ENCODE measurements at places on chromosomes 3 and 15.

DNA sequence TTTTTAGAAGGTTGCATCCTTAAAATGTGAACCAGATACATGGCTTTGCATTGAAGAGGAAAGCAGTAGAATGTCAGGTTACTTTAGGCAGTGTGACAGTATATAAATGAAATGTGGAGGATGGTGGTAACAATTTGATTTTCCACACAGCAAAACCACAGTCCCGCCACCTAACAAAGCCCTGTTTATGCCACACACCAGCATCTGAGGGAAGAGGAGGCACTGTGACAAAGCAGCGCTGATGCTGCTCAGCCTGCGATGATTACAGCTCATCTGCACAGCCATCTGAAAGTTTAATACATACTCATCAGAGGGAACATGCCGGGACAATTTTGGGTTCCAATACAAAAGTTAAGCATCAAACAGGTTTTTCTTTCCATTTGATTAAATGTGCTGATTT is 8.9 kb downstream of the RNF7 start:
- no peak for DNase-seq

DNA sequence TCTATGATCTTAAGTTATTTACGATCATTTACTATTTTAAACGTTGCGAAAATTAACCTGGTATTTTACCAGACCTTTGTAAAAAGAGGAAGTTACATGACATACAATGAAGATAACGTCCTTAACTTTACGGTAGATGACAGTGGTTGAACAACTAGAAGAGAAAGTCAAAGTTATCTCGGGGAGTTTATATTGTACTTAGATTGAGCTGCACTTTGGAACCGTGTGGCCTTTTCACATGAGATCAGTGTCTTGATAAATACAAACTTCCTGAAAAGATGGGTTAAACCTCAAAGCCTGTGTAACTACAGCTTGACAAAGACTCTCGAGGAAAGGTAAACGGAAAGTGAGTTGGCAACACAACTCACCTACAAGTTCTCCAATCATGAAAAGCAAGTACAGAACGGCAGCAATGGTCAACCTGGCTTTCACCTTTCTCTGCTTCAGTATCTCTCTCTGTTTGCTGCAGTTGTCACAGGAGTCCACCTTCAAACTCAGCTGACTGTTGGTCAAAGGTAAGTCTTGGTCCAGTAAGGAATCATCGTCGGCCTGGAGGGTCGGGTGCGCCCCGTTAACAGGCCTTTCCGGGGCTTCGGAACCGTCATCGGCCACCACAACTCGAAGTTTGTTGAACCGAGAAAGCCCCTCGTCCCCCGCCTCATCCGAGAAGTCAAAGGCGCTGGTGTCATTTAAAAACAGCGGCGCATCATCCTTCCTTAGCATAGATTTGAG is 793 bp downstream of the SLC30A4 start:
- peak; percentile 9 for DNase-seq

DNA sequence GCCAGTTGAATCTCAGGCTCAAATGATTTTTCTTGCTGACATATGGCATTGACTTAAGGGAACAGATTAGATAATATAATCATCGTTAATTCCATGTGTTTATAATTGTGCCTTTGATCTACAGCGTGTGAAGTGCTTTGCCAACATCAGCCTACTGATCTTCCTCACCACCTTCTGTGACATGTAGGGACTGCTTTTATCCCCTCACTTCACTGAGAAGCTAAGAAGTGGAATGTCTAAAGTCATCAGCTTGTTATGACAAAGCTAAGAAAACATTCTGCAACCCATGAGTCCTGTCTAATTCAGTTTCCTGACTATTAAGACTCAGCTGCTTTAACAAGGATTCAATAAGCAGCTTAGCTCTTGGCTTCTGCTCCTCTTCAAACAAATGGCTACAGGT is 106.0 kb downstream of the MYH15 start:
- DNase-seq: no peak

DNA sequence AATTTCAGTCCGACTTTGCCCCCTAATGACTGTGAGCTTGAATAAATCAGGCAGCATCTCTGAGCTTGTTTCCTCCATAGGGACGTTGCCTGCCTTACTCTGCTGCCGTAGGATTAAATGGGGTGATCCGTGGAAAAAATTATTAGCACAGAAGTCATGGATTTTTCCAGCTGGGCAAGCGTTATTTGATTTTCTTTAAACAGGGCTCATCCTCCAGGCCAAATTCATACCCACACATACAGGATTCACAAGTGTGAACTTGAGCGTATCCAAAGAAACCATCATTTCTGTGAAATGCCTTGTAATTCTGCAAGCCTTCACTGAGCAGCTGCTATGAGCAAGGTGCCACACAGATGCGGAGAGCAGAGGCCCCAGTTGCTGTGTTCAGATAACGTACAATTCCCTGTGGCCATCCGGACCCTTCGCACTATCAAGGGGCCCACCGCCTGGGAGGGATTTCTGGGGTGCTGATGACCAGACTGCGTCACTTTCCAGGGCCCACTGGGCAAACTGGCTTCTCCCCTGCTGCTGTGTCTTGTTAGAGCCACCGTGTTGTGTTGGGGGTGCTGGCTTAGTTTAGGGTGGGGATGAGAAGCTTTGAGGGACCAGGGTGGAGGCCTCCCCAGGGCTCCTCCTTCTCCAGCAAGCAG is 61.4 kb downstream of the MGLL start:
- DNase-seq: no peak

GRCh38 chr15:80836223-80836622 is 57.1 kb downstream of the CEMIP start:
- DNase-seq: no peak

DNA sequence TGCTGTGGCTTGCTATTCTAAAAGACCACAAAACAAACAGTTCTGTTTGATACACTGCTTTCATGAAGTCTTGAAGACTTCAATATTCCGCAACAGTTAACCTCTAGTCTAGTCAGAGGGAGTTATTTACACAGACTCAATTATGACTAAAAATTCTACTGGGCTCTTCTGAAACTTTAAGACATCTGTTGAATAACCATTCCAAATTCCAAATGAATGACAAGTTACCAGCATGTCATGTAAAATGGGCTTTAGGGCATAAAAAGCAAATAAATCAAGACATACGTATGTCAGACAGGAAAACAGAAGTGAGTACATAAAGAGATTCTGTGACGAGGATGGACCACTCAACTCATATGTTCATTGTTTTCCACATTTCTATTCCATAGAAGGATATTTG is 93.9 kb downstream of the PLOD2 start:
- DNase-seq: no peak

- no peak for DNase-seq
Observed at GRCh38 chr3:181756645-181757297, 45.0 kb downstream of the SOX2 start.

GRCh38 chr3:140933552-140933951 is 8.1 kb upstream of the SLC25A36 start:
- DNase-seq: no peak

- no peak for DNase-seq
Observed at GRCh38 chr3:12483872-12484197, 445 bp upstream of the TSEN2 start.

GRCh38 chr15:39250001-39250400 is 330.9 kb upstream of the THBS1 start:
- DNase-seq: no peak

DNA sequence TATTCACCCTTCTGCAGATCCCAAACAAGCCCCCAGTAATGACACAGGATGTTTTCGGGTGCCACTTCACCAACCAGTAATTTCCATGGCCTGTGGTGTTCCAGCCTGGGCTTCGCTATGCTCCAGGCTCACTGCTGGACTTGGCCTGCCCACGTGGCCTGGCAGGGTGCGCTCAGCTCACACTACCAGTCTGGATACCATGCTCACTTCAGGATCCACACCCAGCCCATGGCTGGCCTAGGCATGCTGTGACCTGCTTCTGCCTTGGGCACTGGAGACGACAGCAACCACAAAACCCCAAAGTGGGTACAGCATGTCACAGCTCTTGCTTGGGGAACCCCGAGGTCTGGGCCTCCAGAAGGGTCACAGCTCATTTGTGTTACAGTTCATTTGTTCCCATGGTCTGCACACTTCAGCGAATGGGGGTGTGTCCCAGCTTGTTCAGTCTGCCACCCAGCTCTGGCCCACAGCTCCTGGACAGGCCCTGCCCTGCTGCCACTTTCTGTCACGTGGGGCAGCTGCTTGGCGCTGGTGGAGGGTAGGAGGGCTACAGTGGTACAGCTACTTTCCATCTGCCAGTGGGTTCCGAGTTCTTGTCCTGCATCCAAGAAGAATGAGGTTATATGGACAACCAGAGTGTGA is 650.8 kb downstream of the MCTP2 start:
- no peak for DNase-seq

- DNase-seq: no peak
Observed at GRCh38 chr3:46693892-46694226, 380 bp upstream of the ALS2CL start.

DNA sequence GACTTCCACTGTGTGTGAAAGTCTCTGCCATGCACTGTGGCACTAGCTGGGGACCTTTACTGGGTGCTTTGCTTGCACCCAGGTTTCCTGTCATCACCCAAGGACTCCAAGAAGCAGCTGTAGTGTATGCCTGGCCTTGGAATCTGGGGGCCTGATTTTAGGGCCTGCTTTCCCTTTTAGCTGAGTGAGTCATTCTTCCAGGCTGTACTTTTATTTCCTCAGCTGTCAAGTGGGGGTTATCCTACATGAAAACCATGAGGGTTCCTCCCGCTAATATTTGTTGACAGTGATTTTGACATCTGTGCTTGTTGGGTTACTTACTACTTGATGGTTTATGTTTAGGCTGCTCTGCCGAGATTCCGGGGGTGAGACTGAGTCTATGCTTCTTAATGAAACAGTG is 18.5 kb downstream of the GORASP1 start:
- no peak for DNase-seq

GRCh38 chr3:170178651-170179050 is 2.9 kb downstream of the PHC3 start:
- no peak for DNase-seq

DNA sequence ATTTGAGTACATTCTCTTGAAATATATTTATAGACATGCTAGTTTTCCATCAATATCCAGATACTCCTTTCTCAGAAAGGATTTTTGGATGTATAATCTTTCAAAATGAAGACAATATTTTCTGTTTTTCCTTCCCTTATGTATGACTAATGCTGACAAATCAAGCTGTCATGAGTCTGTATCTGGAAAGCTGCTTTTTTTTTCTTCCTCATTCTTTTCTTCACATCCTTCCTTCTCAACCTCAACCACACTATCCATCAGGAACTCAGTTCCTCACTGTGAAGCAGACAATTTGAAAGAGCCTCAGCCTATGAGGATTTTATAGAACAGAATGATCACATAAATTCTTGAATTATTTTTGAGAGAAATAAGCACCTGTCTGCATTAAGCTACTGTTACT is 335.9 kb upstream of the EPHA6 start:
- peak; percentile 13 for DNase-seq

DNA sequence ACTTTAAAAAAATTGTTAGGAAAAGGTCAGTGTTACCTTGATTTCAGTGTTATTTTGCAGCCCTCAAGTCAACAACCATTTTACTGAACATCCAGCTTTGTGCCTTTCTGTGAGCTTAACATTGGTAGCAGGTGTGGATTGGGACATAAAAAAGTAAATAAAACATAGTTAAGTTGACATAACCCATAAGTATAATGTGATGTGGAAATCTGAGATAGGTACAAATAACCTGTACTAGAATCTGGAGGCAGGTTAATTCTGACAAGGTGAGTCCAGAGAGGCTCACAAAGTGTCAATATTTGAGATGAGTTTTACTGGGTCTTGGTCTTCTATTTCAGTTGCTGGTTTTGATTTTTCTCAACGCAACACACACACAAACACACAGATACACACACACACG is 151.3 kb downstream of the LPP start:
- DNase-seq: no peak

DNA sequence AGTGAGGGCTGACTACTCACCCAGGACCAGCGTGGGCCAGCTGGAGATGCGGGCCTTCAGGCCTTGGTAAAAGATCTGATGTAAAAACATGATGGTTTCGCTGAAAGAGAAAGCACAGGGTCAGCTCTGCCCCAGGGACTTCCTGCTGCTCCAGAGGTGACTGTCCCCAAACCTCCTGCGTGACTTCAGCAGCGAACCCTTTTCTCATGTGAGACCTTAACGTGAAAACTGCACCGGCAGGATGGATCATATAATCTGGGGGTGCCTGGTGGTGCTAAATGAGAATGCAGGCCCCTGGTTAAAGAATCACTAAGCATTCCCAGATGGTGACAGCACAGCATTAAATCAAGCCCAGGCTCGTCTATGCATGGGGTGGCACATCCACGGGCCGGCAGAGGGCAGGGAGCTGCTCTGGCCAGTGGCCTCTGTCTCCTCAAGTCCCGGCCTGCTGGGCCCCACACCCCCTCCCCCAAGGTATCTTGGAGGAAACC is 55.4 kb downstream of the RASGRF1 start:
- no peak for DNase-seq

DNA sequence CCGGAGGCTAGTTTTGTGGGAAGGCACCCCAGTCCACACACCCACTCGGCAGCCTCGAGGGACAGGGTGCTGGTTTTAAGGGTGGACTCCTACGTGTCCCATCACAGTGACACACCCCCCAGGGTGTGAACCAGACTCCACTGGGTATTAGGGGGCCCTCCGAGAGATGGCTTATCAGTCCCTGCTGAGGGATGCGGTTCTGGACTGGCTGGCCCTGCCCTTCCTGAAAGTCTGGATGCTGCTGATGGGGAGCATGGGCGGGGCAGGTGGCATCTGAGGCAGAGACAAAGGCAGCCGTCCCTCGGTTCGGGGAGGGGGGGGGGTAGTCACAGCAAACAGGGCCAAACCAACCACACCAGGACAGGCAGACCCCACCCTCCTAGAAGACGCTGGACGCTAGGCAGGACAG is 939 bp upstream of the ULK3 start:
- DNase-seq: no peak

GRCh38 chr3:17140670-17141505 is 256.1 kb downstream of the PLCL2 start:
- no peak for DNase-seq

DNA sequence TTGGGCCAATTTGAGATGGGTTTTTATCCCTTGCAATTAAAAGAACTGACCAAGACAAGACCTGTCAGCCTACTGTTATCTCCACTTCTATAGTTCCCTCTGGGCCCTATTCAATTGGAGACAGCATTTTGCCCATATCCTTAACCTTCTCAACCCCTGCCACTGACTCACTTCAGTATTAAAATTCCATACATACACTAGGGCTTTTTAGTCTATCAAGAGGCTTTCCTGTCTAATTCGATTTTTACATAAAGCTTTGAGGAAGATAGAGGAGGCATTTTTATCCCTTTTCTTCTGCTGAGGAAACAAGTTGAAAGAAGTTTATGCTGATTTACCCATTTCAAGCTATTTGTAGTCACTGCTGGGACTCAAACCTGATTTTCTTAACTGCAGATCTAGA is 51.1 kb downstream of the GTF2E1 start:
- no peak for DNase-seq

- no peak for DNase-seq
Observed at GRCh38 chr3:115089481-115089880, 57.6 kb downstream of the ZBTB20 start.

DNA sequence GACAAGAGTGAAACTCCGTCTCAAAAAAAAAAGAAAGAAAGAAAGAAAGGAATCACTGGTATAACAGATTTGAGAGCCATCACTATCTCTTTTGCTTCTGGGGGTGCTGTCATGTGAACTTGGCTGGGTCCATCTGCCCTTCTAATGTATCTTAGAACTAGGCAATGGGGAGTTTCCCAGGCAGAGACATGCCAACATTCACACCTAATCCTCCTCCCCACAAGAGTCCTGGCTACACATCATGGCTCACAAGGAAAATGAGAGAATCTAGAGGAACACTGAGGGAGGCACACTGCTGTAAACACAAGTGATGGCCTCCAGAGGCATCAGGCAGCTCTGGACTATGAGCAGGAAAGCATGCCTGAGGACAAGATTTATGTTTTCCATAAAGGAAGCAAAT is 67.8 kb upstream of the PPP2R3A start:
- no peak for DNase-seq

Measured in urothelium cell line (cell line).